IPS DF 6.9 (cell line): ENCODE measurements at places on chromosomes 1 and 21.

- no peak for DNase-seq
Measured at GRCh38 chr1:2050461-2050792, 216 bp downstream of the PRKCZ start.

DNA sequence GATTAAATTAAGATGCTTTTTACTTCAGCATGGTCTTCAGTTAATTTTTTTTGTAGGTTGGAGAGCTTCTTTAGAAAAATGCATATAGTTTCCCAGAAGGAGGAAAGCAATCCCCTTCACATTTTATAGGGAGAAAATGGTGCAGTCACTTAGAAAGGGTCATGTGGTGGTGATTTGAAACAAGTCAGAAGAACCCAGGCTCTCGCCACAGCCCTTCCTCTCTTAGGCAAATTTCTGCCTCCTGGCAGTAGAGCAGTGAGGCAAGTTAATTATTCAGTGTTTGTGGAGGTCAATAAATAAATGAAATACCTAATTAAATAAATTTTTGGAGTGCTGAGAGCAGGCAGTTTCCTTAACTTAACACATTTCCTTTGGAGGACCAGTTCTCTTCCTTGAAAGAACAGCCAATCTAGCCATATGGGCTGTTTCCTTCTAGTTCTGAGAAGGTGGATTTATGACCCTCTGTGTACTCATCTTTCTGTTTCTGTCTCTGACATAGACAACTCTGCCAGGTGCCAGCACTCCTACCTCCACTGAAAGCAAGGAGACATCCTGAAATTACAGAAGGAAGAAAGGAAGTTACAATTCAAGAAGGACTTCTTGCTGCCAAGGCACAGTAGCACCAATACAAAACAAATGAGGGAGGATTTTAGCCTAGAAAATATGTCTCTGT, 19.0 kb upstream of the POGZ start:
- no peak for DNase-seq

GRCh38 chr1:173015629-173016028, 35.1 kb downstream of the TNFSF18 start:
- DNase-seq, result no peak

DNA sequence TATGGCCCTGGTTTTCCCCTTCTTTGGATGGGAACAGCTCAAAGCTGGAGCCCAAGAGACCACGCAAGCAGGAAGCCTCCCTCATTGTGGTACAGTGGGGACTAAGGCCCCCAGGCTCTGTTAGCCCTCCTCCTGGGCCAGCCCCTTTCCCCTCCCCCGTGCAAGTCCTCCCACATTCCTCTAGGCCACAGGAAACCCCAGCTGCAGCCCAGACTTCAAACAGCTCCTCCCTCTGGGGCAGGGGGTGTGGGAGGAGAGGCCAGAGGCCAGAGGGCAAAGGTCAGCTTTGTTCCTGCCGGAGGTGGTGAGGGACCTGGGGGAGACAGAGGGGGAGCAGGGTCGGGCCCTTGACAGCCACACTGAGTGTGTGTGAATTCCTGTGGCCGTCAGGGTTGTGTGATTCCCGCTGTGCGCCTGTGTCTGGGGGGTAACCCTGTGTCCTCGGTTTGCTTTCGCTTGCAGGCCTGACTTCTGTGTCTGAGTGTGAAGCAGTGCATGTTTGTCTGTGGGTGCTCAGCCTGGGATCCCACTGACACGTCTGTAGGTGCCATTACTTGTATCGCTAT, 3.4 kb upstream of the AHDC1 start:
- DNase-seq, result no peak

DNA sequence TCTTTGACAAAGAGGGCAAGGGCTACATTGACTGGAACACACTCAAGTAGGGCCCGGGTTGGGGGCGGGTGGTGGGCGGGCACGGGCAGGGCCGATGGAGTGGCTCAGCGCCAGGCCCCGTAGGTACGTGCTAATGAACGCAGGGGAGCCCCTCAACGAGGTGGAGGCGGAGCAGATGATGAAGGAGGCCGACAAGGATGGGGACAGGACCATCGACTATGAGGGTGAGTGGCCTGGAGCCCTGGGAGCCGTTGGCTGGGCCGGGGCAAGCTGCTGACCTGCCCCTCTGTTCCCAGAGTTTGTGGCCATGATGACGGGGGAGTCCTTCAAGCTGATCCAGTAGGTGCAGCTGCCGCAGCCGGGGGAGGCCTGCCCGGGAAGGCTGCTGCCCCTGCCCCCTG, 1.8 kb downstream of the CALML6 start:
- no peak for DNase-seq

DNA sequence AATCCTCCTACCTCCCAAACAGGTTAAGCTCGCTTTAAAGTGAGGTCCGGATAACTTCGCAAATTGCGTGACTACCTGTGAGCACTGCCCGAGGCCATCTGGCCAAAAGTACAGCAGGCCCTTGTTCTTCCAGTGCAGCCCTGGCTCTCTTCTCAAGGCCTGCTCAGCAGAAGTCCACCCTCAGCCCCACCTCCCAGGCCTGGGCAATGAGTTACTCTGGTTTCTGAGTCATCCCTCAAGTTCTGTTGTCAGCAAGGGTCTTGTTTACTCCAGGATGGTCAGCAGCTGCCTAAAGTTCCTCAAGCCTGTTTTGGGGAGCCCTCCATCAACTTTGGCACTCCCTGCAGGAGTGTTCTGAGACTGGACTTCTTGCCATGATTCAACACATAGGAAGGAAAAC, 101.7 kb downstream of the BCAR3 start:
- no peak for DNase-seq

DNA sequence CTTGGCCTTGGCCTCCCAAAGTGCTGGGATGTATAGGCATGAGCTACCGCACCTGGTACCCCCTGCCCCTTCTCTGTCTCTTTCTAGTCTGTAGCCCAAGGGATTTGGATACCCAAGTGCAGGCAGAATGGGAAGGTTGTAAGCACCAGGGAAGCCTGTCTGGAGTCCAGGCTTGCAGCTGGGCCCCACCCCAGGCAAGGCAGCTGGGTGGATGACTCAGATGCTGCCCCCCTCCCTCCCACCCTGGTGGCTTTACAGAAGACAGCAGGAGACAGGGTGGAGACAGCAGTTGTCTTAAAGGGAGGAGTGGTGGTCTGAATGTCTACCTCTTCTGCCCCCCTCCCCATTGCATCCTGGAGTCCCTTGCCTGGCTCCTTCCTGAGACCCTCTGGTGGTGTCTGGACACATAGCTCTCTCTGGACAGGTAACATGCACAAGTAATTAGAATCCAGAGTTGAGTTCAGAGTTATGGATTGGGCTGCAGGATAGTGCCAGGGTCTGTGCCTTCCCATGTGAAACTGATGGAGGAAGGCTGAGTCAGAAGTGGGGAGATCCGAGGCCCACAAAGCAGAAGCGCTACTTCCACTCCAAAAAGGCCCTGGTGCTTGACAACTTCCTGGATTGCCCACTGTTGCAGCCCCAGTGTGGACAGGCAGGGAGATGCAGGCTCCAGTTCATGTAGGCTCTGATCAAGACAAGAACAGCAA, 5.1 kb downstream of the LMNA start:
- no peak for DNase-seq

DNA sequence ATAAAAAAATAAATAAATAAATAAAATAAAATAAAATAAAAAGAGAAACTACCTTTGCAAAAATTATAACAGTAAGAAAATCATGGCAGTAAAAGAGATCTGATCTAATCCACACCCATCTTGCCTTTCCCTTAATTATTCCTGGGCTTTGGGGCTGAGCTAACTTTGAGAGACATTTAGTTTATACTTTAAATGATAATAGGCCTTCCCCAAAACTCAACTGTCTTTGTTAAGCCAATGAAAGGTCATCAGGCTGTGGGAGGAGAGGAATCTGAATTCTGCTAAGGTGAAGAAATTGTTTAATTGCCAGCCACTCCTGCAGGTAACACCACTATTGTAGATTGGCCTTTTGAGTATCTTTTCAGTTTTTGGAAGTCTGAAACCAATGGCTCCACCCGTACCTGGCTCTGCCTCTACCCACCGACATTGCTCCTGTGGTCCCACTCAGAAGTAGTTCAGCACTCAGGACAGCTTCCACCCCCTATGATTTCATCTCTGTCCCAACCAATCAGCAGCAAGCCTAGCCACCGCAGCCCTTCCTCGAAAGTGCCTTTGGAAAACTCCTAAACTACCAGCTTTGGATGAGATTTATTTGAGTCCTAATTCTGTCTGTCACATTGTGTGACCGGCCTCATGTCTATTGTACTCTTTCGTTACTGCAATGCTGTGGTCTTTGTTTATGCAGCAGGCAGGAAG, 23.0 kb upstream of the PNRC2 start:
- DNase-seq, result peak; percentile 50

- no peak for DNase-seq
Measured at GRCh38 chr1:209755926-209756614, at the start of gene TRAF3IP3. TRAF3IP3 (plus strand) TSS chr1:209756053; CDS start chr1:209760040, 3,987 bp downstream.

DNA sequence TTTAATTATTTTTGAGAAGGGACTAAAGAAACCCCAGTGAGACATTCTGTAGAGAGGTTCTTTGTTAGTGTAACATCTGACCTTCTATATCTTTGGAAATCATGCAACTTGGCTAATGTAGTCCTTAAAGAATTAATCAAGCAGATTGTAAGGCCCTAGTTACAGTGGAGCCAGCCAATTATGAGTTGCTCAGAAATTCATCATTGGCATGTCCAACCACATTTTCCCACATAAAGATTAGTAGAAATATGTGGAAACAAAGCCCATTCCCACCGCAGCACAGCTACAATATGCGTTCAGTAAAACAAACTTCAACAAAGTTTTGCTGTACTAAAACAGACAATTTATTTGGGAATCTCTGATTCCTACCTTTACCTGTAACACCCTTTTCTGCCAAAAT, 27.8 kb downstream of the WNT2B start:
- DNase-seq, result no peak

DNA sequence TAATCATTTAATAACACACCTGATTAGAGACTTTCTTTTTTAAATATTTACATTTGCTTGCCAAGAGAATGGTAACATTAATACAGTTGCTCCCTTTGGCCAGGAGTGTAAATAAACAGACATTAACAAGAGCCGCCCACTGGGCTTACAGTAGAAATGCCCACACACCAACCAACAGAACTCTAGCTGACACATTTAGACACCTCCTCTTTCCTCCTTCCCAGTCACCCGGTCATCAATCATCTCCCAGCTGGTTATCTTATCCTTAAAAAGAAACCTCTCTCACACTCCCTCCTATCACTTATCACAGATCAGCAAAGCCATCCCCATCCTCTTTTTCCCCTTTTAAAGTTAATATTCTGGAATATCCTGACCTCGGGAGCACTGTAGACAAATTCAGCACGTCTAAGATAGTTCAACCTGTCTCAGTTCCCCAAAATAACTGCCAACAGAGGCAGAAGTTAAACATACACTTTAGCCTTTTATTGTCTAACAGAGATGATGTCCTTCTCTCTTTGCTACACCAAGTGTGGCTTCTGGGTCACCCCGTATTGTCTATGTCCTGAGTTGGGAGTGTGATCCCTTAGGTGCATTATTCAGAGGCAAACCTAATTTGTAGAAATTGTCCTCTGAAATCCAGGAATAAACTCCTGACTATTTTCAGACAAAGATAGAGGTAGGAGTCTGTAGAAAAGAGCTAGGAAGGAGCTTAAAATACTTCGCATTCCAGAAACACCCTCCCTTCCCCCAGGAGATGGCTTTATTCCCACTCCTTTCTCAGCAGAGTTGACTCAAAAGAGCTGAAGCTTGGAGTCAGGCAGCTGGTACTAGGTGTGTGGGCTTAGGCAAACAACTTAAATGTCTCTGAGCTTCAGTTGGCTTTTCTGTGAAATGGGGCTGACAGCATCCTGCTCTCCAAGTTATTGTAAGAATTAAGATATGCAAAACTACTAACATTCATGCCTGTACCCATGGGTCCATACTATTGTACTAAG, 8.8 kb downstream of the MYCL start:
- DNase-seq, result no peak

DNA sequence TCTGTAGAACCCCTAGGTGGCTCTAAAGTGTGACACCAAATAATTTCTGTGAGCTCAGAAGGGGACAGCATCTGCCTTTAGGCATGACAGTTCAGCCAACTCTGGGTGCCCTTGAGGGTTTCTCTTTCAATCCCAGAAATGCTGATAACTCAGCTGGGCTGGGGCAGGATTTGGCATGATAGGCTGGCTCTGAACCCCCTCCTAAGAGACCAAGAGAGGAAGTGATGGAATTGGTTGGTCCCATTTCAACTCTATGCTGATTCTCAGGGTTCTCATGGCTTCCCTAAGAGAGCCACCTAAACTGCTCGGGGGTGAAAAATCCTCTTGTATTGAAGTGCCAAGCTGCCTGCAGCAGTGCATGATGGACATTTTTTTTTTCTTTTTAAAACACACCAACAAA, 28.5 kb upstream of the TMEM39B start:
- DNase-seq, result no peak

- DNase-seq, result no peak
Measured at GRCh38 chr1:163870666-163871065, 548.9 kb downstream of the NUF2 start.

- DNase-seq, result no peak
Measured at GRCh38 chr1:172399756-172400721, 20.4 kb upstream of the C1orf105 start.

DNA sequence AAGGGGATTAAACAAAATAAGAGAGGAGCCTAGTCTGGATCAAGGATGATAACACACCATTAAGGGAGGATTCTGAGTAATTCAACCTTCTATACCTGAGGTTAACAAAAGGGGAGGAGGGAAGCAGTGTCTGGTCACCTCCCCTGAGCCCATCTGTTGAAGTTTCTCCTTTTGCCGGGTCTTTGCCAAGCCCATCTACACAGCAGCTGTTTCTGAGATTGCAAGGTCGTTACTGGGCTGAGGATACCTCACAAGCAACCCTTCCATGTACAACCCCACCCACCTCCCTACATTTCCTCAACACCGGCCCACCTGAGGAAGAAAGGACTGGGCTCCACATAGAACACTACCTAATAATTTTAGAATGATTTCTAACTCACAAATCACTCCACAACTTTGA, 26.3 kb downstream of the LRRC52 start:
- DNase-seq, result no peak

- DNase-seq, result no peak
Measured at GRCh38 chr1:167263819-167264464, 43.3 kb downstream of the POU2F1 start.

DNA sequence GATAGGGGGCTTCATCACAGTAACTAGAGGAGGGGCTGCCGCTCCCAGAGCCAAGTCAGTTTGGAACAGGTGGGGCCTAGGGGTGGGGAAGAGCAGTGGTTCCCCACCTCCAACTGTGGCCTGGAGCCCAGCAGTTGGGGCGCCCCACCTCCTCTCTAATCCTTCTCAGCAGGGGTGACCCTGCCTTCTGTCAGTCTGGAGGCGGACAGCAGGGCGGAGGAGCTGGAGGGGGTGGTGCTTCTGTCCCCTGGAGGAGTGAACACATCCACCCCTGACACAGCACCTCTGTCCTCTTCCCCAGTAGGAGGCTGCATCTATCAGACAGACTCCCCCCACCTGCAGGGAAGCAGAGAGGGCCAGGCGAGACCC, 73.8 kb downstream of the MRPL37 start:
- no peak for DNase-seq
